ENCODE measurements at places on chromosomes 4 and X.

DNA sequence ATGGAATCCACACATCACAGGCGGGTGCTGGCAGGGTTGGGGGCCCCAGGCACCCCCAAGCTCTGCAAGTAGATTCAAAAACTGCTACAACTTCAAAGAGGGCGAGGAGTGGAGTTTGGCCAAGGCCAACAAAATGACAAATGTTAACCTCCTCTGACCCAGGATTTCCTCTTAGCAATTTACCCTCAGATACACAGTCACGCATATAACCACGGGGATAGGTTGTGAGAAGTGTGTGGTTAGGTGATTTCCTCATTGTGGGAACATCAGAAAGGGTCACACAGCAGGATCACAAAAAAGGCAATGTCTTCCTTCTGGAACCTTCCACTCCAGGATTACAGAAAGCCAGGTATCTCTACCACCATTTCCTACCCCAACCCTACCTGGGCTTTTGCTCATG, 62.4 kb downstream of the C4orf50 start:
- no peak for DNase-seq

DNA sequence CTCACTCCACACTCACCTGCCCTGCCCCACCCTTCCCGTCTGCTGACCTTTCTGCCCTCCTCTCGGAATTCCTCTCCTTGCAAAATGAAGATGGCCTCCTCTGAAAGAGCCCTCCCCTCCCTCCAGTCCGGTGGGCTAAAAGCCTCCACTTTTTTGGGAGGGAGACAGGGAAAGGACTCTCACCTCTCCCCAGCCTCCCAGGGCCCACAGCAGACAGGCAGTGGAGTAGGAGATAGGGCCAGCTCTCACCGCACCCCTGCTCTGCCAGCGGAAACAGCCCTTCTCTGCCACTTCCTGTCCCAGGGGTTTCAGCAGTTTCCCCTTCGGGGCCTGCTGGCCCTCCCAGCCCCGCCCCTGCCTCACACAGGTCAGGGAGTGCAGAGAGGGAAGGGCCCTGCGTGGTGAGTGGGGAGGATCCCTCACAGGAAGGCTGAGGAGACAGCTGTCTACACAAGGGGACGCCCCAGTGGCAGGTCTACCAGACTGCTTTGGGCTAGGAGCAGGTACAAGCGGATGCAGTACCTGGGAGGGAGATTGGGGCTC, 18.2 kb downstream of the ELF4 start:
- DNase-seq: no peak

- no peak for DNase-seq
Measured at GRCh38 chr4:123749383-123749782, 352.8 kb downstream of the SPRY1 start.

GRCh38 chr4:187770345-187770744, 225.2 kb upstream of the ZFP42 start:
- DNase-seq: no peak
